ENCODE measurements at places on chromosomes 2 and 18. TPM values are rescaled to one million over a fixed set of nuclear protein-coding genes. Genes with fewer than 3 reads are reported as not detected.

- DNase-seq: no peak
Observed at GRCh38 chr18:39184176-39184575, 1618.6 kb upstream of the CELF4 start.

TRIM54 gene
- total RNA-seq: 5.5 TPM

GRCh38 chr2:96131152-96131812 is 7.0 kb downstream of the ASTL start:
- DNase-seq: no peak

DNA sequence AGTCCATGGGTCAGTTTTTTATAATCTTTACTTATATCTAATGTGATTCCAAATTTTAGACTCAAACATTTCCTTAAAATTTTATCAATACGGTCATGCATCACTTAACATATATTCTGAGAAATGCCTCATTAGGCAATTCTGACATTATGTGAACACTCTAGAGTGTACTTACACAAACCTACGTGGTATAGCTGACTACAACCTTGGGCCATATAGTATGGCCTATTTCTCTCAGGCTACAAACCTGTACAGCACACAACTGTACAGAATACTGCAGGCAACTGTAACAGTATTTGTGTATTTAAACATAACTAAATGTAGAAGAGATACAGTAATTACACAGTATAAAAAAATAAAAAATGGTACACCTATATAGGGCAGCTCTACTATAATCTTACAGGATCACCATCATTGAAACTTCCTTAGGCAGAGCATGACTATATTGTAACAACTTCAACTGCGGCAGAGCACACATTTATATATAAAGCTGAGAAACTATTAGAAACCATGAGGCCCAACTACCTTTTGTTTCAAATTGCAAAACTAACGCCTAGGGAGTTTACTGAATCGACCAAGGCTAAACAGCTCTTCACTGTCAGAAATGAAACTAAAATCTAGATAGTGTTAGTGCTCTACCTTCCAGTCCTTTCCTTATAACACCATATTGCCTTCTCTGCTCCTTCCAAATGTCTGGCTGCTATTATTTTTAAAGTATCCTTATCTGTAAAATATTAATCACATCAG is 6.9 kb downstream of the YES1 start:
- DNase-seq: no peak

DNA sequence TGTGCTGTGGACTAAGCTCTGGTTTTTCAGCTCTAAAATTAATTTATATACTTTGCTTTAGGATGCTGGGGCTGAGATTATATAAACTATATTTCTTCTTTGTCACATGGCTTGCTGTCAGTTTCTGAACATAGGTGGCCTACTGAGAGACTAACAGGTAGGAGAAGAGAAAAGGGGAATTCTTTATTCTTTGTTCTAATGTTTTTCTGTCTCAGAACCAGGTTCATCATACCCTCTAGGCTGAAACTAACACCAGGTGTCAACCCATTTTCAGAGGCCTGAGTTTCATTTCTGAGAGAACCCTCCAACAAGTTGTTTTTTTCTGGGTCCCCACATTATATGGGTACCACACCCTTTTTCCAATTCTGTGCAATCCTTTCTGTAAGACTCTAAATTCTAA is 843.6 kb downstream of the TRIB2 start:
- DNase-seq: no peak

CREG2 gene
- 0.03 TPM for total RNA-seq

DNA sequence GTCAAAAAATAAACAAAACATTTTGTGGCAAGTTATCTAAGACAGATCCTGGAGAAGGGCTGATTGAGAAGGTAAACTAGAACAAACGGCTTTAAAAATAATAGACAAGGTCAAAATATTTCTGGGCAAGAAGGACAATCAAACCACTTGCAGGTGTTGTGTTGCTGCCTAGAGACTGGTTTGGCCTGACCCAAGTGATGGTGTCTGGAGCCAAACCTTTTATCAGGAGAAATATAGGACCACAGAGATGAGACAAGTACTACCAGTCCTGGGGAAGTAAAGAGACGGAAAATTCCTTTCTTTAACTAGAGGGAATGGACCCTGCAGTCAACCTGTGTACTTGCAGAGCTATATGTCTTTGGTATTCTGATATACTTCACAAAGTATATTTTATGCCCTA is 44.2 kb downstream of the PLCL1 start:
- no peak for DNase-seq

GRCh38 chr18:3205239-3205638 is 14.5 kb downstream of the MYOM1 start:
- DNase-seq: no peak

DNA sequence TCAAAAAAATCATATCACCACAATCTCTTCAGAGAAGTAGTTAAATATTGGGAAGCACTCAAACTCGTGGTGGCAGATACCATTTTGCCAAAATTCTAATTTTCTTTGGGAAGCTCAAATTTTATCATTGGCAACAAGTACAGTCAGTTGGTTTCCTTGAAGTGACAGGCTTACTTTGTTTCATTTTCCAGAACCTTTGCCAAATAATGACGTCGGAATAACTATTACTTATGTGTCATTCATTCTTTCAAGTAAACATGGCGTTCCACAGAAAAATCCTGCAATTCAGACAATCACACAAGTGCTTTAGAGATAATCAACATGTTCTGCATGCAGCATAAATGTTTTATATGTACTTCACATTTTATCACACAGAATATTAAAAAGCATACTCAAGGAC is 5.4 kb downstream of the TTLL4 start:
- no peak for DNase-seq

IL36G gene
- not detected for total RNA-seq

DNA sequence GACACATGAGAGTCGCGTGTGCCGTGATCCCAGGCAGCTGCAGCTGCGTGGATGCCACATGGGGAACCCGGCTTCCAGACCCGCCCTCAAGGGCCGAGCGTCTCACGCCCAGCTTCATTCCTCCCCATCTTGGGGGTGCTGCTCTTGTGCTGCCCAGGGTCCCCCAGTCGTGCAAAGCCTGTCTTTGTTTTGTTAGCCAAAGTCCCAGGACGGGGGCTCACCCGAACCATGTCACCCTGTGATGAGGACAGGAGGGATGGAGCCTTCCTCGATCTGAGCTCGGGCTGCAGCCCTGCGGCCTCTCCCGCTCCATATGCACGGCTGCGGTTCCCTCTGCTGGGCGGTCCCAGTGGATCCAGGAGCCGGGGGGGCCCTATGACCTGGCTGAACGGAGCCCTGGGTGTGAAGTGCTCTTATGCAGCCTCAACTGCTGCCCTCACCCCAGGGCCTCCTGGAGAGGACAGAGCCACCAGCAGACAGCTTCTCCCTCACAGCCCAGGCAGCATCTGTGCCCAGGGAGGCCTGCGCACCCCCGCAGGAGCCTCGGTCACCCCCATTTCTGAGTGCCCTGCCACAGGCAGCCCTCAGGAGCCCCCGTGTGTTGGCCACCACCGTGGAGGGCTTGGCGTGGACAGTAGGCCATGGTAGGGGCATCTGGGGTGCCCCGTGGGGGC is 99.0 kb upstream of the CTDP1 start:
- DNase-seq: no peak

DNA sequence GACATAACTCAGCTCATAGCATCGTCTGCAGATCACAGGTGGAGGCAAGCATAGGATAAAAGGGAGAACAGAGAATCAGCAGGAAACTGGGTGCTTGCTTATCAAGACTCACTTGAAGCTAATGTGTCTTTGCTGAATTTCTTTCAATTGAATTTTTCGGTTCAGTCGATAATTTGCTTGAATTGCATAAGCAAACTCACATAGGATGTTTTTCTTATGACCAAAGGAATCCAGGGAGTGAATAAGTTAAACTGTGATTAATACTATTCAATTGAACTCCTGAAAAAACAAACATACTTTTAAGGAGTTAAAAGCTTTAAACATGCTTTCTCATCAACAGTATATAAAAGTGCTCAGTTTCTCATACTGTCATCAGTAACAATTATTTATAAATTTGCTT is 707.1 kb upstream of the ACVR2A start:
- no peak for DNase-seq

DNA sequence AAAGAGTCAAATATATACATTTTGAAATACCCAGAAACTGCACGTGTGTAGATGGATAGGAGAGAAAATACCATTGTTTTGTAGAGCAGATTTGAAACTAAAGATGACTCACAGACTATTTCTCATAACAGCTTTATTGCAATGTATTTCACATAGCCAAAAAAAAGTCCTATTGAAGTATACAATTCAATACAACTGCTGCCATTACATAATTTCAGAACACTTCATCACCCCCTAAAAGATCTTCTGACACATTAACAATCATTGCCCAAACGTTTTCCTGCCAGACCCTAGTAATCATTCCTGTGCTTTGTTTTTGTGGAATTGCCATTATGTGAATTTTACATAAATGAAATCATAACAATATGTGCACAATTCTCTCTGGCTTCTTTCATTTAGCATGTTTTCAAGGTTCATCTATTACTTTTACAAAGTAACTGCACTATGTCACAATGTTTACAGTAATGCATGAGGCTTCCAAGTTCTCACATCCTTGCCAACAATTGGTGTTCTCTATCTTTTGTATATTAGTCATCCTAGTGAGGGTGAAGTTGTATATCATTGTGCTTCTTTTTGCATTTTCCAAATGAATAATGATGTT is 378.6 kb upstream of the CWC22 start:
- no peak for DNase-seq

DNA sequence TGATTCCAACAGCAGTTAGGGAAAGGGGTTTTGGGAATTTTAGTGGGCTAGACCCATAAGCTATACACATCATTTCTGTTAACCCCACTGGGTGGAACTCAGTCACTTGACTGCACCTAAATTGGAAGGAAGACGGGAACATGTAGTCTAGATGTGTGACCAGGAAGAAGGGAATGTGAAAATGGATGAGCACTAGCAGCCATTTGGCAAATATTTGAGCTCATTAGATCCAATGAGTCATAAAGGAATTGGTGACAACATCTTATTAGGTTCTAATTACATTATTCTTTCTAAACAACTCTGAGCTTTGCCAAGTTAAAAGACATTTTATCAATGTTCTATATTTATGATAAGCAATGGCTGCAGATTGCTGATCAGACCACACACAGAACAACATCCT is 400.6 kb downstream of the IRS1 start:
- DNase-seq: no peak

CYP27C1 gene
- 0.59 TPM for total RNA-seq

DSC3 gene
- total RNA-seq: 0.73 TPM

- no peak for DNase-seq
Observed at GRCh38 chr2:18649502-18650135, 60.2 kb upstream of the NT5C1B start.

- DNase-seq: no peak
Observed at GRCh38 chr2:175450029-175450760, 268.7 kb upstream of the ATP5MC3 start.

- DNase-seq: no peak
Observed at GRCh38 chr18:24414349-24415003, 12.0 kb upstream of the IMPACT start.

GRCh38 chr18:12882453-12883371 is 1.3 kb downstream of the PTPN2 start:
- no peak for DNase-seq

SLC30A3 gene
- total RNA-seq: 0.89 TPM

DNA sequence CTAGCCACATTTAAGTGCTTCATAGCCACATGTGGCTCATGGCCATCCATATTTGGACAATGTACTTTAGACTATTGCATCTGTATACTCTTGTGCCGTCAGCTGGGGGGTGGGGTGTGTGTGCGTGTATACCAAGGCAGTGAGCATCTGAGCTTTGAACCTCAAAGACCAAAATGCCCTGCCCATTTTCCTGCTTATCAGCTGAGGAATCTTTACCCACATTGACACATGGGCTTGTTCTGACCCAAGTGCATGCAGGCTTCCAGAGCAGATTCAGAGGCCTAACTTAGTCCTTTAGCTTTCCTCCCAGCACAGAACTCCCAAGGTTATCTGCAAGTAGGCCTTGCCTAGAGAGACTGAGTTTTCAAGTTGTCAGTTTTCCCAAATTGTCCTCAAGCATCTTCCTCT is 11.1 kb upstream of the MOCOS start:
- DNase-seq: no peak

DNA sequence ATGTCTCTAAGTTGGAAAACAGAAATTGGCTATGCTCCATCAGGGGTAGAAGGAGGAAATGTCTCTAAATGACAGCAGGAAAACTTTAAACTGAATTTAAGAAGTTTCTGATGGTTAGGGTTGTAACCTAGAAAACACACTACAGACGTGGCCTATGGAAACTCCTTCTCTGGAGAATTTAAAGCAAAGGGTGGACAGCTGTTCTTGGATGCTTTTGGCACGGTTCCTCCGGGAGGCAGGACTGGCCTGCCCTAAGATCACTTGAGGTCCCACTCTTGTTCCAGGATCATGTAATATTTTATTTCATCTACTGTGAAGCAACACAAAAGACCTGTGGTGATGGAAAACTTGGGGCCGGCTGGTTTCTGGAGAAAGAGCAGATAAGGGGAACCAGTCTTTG is 77.0 kb downstream of the NRP2 start:
- no peak for DNase-seq

- no peak for DNase-seq
Observed at GRCh38 chr18:6593142-6593885, 136.2 kb upstream of the ARHGAP28 start.

- DNase-seq: no peak
Observed at GRCh38 chr2:20597860-20598183, 53.1 kb downstream of the HS1BP3 start.

- DNase-seq: no peak
Observed at GRCh38 chr2:165562233-165562632, 92.7 kb downstream of the CSRNP3 start.

DNA sequence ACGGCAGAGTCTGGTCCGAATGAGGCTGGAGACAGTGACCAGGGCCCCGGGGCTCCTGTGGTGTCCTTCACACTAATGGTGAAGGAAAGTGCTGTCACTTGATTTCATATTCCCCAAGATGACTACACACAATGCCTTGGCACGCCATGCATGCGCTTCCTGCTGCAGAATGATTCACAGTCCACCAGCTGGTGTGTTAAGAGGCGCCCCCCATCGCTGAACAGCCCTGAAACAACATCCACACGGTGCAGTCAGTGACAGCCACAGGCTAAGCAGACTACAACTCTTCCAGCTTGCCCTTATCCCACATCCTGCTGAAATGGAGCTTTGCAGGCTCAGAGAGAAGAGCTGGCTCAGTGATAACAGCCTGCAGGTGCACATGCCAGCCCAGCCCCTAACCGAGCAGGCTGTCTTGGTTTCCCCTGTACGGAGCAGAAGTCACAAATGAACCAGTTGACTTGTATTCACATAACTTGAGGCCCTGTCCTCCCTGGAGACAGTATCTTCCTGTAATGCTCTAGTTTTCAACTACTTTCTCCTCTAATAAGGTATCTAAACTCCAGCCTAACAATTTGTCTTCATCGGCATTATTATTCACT is 24.3 kb upstream of the CDH20 start:
- DNase-seq: no peak

DNA sequence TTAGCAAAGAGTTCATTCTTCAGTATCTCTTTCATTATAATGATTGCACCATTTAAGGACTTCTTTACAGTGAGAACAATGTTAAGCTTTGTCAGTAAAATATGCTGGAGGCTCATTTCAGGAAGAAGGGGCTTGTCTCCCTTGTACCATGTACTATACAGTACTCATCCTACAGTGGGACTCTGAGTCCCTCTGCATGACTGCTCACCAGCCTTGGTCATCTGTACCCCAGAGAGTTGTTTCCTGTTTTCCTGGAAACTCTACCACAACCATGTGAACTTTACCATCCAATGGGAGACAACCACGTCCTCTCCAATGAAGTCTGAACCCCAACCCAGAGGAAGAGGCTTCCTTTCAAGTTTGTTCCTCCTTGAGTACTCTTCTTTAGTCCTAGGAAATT is 1171.1 kb upstream of the CRIM1 start:
- no peak for DNase-seq

- peak; percentile 41 for DNase-seq
Observed at GRCh38 chr2:68292108-68292710, 27.5 kb downstream of the CNRIP1 start.

Data from H7 (cell line).